A673 (cell line): ENCODE measurements at places on chromosomes 5 and 9.

GRCh38 chr9:101383361-101383760 is 1.4 kb downstream of the BAAT start:
- DNase-seq, result no peak

- peak; percentile 35 for DNase-seq
Measured at GRCh38 chr9:87290241-87291052, 207.2 kb upstream of the DAPK1 start.

DNA sequence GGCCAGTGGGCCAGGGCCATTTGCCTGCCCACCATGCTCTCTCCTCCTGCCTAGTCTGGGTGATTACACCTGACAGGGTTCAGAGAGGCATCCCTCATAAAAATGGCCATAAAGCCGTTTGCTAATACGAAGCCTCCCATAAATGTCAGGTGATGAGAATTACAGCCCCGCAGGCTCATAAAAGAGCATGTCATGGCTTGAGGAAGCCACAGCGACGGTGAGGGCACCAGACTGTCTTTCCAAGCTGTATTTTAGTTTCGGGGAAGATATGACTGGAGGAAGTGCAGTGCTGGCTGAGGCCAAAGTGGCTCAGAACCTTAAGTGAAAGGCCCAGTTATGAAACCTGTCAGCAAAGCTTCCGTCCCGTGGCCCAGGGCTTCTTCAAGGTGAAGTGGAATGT is 18.5 kb upstream of the TCERG1 start:
- DNase-seq, result no peak

DNA sequence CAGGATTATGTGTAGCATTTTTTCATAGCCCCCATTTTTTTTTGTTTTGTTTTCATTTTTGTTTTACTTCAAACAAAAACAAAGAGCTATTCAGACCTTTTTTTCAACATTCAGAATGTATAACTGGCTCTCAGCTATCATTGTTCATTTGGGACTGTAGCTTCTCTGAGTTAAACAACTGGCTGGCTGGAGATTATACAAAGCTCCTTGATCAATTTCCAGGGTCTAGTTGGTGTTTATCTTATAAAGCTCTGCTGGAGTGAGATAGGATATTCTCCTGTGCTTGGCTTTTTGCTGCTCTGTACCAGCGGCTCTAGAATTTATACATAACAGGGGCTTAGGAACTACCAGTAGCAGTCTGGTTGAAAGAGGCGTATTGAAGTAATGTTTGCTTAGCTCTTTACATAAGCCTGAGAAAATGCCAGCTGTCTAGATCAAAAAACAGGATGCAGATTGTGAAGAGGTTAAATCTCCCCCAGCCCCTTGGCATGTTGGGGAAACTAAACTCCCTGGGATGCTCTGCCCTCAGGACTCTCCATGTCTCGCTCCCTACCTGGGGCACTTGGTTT is 15.2 kb downstream of the GARNL3 start:
- no peak for DNase-seq

GRCh38 chr5:147507480-147508126 is 2.3 kb downstream of the DPYSL3 start:
- no peak for DNase-seq

GRCh38 chr9:125407432-125407973 is 145.9 kb downstream of the GAPVD1 start:
- DNase-seq, result no peak

DNA sequence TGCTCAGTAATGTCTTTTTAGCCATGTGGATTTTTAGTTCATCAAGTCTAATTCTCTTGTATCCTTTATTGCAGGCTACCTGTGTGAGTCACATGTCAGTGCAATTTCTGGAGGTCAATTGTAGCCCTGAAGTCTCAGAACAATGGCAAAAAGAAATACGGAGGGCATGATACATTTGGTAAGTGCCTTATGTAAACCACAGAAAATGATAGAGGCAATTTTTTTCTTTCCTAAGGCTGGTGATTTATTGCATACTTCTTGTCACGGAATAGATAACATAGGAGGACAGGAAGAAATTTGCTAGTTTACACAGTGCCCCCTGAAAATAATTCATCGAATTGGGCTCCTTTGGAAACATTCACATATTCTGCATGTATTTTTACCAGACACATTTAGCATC is 235.9 kb downstream of the DMRTA1 start:
- DNase-seq, result no peak

- peak; percentile 59 for DNase-seq
Measured at GRCh38 chr5:165630261-165630778, 2124.9 kb downstream of the MAT2B start.

DNA sequence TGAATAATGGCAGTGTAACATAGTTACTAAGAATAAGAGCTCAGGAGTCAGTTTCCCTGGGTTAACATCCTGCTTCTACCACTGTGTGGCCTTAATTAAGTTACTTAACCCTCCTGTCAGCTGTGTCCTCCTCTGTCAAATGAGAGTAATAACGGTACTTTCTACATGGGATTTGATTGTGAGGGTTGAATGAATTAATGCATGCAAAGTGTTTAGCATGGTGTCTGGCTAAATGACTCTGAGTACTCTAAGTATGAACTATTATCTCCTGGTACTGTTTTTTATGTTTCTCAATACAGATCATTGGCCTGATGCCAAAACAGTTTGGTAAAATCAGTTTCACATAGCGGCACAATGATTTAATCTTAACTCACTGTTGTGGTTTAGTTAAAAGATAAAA is 19.6 kb downstream of the ZNF131 start:
- DNase-seq, result no peak

GRCh38 chr9:125906893-125907292 is 159.7 kb downstream of the PBX3 start:
- no peak for DNase-seq

- DNase-seq, result peak; percentile 52
Measured at GRCh38 chr5:83564069-83564749, 92.7 kb downstream of the VCAN start.

GRCh38 chr5:157029457-157029856 is 29.5 kb downstream of the HAVCR1 start:
- no peak for DNase-seq

GRCh38 chr5:117982691-117983090 is 1005.7 kb downstream of the DTWD2 start:
- no peak for DNase-seq

DNA sequence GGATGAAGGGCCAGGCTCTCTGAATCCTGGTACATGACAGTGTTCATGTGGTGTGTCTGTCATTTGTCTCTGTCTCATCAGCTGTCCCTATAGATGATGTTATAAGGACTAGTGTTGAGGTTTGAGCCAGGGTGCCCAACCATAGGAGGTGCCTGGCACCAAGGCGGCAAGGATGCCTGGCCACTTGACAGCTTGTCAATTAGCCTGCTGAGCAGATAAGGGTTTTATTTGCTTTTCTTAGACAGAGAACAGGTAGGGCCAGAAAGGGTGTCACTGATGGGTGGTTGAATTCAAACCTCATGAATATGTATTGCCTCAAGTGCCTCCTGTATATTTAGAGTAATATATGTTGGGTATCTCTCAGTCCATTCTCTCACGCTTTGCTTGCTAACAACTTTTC is 30.1 kb upstream of the AUH start:
- no peak for DNase-seq

GRCh38 chr5:543755-544674 is 19.8 kb upstream of the SLC9A3 start:
- DNase-seq, result no peak

DNA sequence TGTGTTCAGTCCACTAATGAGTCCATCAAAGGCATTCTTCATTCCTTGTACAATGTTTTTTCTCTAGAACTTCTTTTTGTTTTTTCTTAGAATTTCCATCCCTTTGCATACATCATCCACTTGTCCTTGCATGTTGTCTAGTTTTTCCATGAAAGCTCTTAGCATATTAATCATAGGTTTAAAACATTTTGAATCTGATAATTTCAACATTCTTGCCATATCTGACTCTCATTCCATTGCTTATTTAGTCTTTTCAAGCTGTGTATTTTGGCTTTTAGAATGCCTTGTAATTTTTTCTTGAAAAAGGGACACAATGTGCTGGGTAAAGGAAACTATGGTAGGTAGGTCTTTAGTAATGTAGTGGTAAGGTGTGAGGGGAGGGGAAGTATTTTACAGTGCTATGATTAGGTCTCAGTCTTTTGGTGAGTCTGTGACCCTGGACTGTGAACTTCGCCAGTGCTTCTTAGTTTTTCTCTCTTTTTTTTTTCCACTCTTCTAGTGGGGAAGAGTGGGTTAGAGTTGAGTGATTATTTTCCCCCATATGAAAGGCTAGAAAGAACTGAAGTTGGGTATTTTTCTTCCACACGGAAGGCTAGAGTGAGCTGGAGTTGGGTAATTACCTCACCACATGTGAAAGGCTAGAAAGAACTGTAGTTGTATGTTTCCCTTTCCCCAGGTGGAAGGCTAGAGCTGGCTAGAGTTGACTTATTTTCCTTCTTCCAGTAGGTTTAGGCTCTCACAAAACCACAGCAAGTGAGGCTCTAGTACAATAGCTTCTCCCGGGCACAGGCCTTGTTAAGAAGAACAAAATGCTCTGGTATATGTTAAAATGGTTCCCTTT is 172.1 kb downstream of the SNX18 start:
- no peak for DNase-seq

- no peak for DNase-seq
Measured at GRCh38 chr5:61731946-61732314, 399.9 kb downstream of the ZSWIM6 start.

DNA sequence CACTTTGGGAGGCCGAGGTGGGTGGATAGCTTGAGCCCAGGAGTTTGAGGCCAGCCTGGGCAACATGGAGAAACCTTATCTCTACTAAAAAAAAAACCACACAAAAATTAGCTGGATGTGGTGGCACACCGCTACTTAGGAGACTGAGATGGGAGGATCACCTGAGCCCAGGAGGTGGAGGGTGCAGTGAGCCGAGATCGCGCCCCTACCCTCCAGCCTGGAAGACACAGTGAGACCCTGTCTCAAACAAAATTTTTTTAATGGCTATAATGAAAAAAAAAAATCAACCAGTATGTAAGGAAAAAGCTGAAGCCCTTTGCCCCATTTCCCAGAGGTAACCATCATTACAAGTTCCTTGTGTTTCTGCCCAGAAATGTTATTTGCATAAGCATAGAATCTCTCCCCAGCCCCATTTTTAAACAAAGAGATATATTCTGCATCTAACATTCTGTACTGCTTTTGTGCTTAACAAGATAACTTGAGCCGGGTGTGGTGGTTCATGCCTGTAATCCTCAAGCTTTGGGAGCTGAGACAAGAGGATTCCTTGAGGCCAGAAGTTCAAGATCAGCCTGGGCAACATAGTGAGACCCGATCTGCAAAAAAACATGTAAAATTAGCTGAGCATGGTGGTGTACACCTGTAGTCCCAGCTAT is 35.1 kb upstream of the KCNIP1 start:
- no peak for DNase-seq

DNA sequence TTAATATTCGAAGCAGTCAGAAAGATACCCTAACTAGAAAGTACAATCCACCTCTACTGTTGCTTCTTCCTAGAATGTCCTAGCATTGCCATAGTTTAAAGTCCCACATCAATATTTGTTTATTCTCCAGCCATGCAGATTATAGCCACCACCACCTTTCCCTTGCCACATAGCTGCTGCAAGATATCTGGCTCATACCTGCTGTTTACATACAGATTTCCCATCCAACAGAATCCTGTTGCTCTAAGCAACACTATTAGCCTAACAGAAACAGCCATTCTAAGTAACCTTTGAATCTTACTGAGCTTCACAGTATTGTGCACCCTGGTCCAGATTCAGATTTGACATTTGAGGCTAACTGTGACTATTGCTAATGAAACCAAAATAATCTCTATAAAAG is 45.6 kb downstream of the GNAQ start:
- no peak for DNase-seq

- DNase-seq, result peak; percentile 49
Measured at GRCh38 chr5:29143266-29143665, 2050.2 kb upstream of the CDH6 start.

DNA sequence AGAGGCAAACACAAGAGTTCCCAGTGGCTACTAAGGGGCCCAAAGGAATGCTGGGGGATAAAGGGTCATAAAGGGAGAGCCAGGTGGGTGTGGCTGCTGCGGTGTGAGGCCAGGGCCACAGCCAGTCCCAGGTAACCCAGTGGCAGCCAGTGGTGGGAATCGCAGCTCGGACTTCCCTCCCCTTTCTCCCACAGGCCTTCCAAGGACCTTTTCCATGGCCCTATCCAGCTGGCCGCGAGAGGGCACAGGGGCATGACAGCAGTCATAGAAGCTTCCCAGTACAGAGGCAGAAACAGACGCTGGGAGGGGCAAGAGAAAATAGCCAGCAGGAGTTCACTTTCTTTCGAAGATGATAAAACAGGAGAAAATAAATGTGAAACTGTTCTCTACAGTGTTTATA is 257.6 kb downstream of the SEMA5A start:
- no peak for DNase-seq

DNA sequence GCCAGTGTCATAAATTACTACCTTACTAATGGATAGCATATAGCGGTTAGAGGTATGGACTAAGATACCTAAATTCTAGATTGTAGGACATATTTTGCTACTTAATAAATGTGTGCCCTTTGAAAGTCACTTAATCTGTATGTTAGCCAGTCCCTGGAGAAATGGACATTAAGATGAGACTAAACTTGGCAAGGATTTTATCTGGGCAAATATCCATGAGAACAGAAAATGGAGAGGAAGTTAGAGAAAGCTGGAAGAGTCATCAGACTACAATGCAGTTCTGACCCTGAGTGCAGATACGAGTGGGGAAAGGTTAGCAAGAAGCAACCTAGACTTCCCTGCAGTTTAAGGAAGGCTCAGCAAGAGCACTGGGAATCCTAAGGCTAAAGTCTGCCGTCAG is 33.0 kb downstream of the TBCA start:
- DNase-seq, result no peak

DNA sequence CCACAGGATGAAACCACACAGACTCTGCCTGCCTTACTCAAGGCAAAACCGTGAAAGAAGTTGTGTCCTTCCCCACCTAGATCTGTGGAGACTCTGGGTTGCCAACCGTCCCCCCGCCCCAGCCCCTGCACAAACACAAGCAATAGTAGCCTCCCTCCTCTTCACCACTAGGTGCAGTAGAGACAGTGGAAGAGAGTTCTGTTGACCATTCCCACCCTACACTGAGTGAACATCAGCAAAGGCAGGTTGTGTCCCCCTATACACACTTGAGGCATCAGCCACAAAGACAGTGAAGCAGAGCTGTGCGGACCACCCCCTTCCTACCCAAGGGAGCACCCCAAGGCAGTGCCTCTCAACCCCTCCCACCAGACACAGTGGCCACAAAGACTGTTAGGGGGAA is 223.7 kb upstream of the NFIL3 start:
- DNase-seq, result no peak

DNA sequence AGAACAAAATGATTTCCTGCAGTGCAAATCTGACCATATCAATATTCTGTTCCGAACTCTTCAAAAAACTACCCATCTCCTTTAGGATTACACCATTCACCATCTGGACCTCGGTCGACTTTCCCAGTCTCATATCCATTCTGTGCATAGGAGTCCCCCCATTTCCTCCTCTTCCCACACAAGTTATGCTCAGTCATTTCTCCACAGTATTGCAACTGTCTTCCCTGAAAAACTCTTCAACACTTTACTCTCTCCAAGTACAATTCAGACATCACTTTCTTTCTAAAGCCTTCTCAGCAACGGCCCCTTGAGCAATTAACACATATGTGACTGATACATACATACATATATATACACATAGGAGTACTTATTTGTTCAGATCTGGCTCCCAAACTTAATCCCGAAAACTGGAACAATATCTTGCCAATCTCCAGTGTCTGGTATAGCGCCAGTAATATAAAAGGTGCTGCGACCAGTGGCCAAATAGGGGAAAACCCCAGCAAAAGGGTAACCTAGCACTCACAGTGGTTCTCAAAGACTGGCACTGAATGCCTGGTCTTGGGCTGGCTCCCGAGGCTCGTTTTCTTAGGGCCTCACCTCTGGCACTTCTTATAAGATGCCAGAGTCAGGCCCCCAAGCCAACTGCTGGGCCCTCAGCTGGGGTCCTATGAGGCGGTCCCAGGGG is 629 bp downstream of the ZBTB26 start:
- DNase-seq, result no peak
